Caco-2 (cell line): ENCODE measurements at places on chromosomes 2 and 18.

DNA sequence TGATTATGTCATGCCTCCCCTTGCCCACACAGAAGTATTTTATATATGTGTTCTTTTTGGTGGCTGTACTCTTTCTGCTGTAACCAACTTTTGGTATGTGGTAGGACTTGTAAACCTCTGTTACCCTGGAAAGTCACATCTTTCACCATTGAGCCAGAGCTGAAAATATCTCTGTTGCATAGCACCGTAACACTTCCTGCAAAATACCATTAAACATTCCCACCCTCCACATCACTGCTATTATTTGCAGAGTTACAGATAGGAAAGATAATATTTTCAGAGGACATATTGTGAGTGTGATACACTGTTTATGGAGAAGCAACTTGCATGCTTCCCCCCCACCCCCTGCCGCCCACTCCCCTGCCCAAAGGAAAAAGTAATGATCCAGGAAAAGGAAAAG, 44.8 kb downstream of the CAB39 start:
- no peak for DNase-seq

DNA sequence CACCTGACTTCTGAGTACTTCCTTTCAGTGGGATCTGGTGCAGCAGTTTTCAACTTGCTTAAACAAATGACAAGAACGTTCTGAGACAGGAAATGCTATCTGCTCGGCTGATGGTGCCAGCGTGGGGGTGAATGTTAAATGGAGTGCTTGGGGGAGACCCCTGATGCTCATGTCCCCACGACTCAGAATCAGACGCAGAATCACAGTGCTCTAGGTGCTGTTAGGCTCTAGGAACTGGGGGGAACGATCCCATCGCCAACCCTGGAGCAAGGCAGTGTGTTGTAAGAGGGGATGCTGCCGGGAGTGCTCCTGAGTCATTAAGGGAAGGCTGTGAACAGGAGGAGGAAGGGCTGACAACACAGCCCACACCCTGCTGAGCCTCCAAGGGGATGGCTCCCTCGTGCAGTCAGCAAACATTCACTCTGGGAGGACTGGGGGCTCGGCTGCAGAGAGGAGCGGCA, 34.1 kb upstream of the KCNF1 start:
- DNase-seq = no peak

DNA sequence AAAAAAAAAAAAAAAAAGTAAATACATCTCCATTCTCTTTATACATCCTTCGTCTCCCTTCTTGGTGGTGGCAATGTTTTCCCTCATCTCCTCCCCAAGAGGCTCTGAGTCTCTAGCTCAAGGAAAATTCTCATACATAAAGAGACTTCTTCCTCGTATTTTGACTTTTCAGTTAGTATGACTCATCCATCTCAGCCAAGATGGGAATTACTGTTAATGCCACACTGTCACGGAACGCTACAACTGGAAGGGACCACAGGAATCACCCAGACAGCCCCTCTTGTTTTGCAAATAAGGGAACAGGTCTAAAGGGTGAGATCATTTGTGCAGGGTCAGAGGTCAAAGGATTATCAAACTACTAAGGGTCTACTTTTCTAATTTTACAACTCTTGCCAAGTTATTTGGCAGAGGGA, 19.5 kb downstream of the NFE2L2 start:
- no peak for DNase-seq

DNA sequence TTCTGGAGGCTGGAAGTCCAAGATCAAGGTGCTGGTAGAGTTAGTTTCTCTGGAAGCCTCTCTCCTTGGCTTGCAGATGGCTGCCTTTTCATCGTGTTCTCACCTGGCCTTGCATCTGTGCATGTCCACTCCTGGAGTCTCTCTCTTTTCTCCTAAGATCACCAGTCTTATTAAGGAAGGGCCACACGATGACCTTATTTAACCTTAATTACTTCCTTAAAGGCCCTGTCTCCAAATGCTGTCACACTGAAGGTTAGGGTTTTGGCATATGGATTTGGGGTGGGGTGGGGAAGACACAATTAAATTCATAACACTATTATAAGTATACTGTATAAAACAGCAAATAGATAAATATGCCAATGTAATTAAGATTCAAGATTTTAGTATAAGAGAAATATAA, 402.4 kb upstream of the HS6ST1 start:
- DNase-seq = no peak

- no peak for DNase-seq
Measured at GRCh38 chr2:77328134-77328931, 193.8 kb downstream of the LRRTM4 start.

DNA sequence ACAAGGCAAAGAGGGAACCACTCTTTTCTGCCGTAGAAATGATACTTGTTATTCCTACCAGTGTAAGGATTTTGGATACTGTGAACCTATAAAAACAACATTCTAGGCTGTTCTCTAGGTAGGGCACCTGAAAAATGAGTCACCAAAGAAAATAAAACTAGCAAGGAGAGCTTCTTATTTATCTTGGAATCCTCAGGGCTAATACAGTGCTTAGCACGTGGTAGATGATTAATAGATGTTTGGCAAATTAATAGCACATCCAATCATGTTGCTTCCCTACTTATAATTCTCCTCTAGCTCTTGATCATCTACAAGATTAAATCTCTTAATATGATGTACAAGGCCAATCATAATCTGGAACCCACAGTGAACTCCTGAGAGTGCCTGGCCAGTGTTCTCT, 73.1 kb downstream of the AAK1 start:
- DNase-seq = no peak

DNA sequence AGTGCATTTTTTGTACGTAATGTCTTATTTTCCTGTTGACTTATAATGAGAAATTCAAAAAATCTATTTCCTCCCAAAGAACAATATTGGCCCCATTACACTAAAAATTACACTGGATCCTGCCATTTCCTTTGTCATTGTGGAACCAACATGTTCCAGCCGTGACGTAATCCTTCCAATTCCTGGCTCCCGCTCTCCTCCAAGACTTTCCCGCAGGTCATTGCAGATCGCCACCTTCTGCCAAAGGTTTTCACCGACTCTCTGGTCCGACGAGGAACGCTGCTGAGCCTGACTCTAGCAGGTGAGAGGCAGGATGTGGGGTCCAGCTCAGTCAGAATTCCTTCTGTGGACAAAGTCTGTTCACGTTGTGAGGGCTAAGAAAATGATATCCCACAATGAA, 38.0 kb downstream of the PTGR3 start:
- no peak for DNase-seq

GRCh38 chr18:62245699-62246098, 58.6 kb downstream of the RELCH start:
- no peak for DNase-seq

DNA sequence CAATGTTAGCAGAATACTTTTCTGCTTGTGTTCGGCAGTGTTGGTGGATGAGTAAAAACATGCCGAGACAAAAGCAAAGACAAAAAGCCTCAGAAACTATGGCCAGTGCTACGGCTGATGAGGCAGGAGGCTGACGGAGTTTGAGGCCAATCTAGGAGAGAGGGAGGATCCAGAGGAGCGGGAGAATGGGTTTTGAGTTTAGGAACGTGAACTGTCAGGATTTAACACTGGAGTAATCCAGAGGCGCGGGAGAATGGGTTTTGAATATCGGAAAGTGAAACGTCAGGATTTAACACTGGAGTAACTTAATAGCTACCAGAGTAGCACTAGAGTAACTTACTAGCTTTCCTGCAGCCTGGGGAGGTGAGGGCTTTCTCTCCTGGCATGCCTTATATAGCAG, 37.4 kb downstream of the LYPD6B start:
- DNase-seq = no peak

DNA sequence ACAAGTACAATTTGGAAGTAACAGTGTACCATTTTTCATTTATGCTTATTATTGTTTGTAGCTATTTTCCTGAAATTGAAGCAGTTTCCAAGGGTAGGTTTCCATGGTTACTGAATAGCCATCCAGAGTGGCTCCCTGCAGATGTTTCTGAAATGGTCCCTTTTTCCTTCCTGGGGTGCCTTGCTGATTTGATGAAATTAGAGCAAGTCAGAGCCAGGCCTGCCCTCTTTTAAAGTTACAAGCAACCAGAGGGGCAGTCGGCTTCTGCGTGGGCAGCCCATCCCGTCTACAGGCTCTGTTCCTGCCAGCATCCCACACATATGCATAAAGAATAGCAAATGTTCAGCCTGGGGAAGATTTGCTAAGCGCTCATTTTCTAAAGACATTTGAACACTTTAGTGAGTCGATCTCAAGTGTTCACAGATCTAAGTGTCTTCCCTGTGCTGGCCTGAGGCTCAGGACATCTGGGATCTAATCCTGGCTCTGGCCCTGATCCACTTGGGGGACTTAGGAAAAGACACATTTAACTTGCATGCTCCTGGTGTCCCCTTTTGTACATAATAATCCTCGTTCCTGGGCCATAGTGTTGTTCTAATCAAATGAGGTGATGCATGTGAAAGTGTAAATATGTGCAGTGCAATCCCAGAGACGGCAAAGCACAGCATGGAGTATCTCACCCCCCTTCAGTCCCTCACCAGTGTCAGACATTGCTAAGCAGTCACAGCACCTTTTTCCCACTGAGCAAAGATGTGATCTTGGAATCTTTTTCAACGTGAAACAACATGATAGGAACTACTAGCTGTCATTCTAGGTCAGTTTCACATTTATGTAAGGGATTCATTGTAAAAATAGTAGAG, 92.2 kb downstream of the STPG4 start:
- DNase-seq = no peak

GRCh38 chr2:1546023-1546591, 132.8 kb downstream of the TPO start:
- DNase-seq = no peak

- no peak for DNase-seq
Measured at GRCh38 chr2:58594175-58594574, 353.1 kb upstream of the FANCL start.

GRCh38 chr2:9967053-9967775, 15.7 kb downstream of the GRHL1 start:
- no peak for DNase-seq

DNA sequence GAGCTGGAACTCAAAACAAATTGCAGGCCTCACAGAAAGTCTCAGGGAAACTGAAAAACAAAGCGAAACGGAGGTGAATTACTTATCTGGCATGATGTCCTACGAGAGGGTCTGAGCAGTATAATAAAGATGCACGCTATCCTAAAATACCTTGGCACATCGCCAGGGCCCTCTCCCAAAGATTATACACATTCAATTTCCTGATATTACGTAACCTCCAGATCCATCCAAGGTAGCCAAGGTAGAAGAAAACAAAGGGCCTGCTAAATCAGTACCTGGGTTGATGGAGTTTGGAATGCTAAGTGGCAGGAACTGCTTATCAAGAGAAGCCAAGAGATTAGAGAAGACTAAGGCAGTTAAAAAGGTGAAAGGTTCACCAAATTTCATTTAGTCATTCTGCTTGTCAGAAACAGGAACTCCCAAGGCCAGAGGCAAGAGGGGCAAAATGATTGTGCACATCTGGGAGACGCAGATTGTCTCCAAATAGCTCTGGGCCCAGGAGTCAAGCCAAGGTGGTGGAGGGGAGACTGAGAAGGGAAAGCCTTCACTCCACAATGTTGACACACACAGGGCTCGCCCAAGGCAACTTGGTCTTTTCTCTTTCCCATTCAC, 236.8 kb upstream of the ATP5MC3 start:
- DNase-seq = no peak

- DNase-seq = no peak
Measured at GRCh38 chr2:228838819-228839218, 432.3 kb downstream of the PID1 start.

GRCh38 chr2:5748946-5749345, 56.8 kb downstream of the SOX11 start:
- no peak for DNase-seq

DNA sequence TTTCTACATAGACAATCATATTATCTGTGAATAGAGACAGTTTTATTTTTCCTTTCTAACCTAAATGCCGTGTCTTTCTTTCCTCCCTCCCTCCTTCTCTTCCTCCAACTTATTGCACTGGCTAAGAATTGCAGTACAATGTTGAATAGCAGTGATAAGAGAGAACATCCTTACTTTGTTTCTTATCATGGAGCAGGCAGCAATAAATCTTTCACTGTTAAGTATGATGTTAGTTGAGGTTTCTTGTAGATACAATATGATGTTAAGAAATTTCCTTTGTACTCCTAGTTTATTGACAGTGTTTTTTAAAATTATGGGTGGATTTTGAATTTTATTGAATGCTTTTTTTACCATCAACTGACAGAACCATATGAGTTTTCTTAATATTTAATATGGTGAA, 6.0 kb downstream of the LYPD6B start:
- DNase-seq = no peak

GRCh38 chr18:13834496-13835015, 10.6 kb downstream of the MC5R start:
- DNase-seq = no peak

- DNase-seq = peak; percentile 14
Measured at GRCh38 chr2:185145316-185146121, 547.2 kb downstream of the ZNF804A start.

GRCh38 chr2:95307036-95307435, 9.9 kb downstream of the KCNIP3 start:
- no peak for DNase-seq

- no peak for DNase-seq
Measured at GRCh38 chr2:77519888-77520506, 2.2 kb downstream of the LRRTM4 start.

DNA sequence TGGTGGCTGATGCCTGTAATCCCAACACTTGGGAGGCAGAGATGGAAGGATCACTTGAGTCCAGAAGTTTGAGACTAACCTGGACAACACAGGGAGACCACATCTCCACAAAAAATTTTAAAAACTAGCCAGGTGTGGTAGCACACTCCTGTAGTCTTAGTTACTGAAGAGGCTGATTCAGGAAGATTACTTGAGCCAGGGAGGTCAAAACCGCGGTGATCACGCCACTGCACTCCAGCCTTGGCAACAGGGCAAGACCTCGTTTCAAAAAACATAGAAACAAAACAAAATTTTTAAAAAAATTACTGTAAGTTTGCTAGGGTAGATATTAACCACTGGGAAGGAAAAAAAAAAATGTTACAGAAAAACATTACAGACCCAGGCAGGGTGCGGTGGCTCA, 5.8 kb downstream of the ATL2 start:
- DNase-seq = no peak

DNA sequence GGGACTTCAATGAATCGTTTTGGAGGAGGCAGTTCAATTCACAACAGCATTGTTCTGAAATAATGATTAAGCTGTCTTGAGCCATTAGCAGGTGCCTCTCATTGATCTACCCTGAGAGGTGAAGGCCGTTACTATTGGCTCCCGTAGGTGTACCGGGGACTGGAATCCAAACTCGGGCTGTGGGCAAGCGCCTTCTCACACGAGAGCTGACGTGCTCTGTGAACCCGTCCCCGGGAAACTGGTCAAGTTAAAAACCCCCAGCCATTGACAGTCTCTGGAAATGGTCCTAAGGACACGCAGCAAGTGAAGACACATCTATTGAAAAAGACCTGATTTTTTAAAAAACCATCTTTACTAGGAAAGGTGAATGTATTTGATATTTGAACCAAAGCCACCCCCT, 8.1 kb upstream of the NFATC1 start:
- DNase-seq = no peak
